GM23338 (cell line): ENCODE measurements at places on chromosomes 11 and 22. TPM values are rescaled to one million over a fixed set of nuclear protein-coding genes. Genes with fewer than 3 reads are reported as not detected.
A peak's percentile ranks its signal among the peaks of the same experiment; 100 is the strongest.

CD151 gene
- 62.9 and 64.4 TPM in 2 replicates for polyA plus RNA-seq

OR51T1 gene
- polyA plus RNA-seq: not detected in 2 replicates

- H3K4me3 ChIP-seq: no peak overlapping the region
- H3K4me1 ChIP-seq: no peaks in the 10 kb centered on the region
- no peaks in the 10 kb centered on the region for H3K36me3 ChIP-seq
- no peak for DNase-seq
These were observed 19.6 kb downstream of the BRD1 start for GRCh38 chr22:49807780-49808708.

DNA sequence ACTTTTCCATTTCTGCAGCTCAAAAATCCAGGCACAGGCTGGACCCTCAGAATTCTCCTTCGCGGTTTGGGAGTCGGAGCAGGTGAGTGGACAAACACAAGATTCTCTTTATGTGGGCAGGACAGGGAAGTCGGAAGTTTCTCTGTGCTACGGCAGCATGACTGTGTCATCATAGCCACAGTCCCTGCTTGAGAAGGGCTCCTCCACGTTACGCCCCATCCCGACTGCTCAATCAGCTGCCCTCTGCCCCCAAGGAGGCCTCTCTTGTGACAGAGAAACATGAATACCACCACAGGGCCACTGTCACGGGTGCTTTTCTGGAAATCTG is 89.0 kb upstream of the SHISAL1 start:
- H3K4me1 ChIP-seq: peaks cover 6% of the 10 kb centered on the region
- no peak overlapping the region for H3K27ac ChIP-seq
- no peak overlapping the region for H3K4me3 ChIP-seq
- no peaks in the 10 kb centered on the region for H3K27me3 ChIP-seq
- DNase-seq: no peak

ZFTA gene
- polyA plus RNA-seq: 8.3 and 8.5 TPM in 2 replicates

DNA sequence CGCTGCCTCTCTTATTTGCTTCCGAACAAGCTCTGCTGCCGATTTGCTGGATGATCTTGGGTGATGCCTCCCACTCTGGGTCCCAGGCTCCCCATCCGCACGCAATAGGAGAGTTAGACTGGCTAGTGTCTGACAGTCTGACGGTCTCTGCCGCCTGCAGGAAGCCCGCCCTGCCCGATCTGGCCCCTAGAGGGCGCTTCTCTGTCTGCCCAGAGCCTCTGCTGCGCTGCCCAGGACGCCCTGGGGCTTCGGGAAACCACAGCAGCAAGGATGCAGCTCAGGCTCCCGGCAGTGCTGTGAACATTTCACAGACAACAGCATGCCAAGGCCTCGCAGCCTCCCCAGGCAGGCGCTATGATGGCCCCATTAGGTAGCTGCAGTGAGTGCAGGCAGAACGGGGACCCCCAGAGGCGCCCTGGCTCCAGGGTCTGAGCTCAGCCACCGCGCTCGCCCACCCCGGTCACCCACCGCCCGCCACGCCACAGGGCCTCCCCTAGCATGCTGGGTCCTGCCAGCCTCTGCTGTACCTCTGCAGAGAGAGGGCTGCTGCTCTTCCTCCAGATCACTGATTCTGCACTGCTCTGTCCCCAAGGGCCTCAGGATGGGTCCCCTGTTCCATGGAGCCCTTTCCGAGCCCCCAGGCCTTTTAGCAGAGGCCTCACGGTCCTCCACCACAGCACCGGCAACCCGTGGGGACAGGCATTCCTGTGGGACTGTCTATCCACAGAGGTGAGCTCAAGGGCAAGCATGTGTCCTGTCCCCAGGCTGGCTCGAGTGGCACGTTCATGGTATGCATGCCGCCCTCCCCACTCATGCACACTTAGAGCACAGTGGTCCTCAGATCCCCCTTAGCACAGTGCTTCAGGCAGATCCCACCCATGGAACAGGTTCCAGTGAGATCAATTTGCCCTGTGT is 4.3 kb upstream of the BAIAP2L2 start:
- H3K4me1 ChIP-seq: peaks cover 8% of the 10 kb centered on the region; the same call in 1 of the 2 replicates
- no peak overlapping the region for H3K4me3 ChIP-seq
- no peak overlapping the region for H3K27ac ChIP-seq
- DNase-seq: peak; percentile 89
- H3K27me3 ChIP-seq: no peaks in the 10 kb centered on the region
- H3K36me3 ChIP-seq: no peaks in the 10 kb centered on the region

MRGPRX4 gene
- not detected in 2 replicates for polyA plus RNA-seq

HOATZ gene
- not detected in 2 replicates for polyA plus RNA-seq

DNA sequence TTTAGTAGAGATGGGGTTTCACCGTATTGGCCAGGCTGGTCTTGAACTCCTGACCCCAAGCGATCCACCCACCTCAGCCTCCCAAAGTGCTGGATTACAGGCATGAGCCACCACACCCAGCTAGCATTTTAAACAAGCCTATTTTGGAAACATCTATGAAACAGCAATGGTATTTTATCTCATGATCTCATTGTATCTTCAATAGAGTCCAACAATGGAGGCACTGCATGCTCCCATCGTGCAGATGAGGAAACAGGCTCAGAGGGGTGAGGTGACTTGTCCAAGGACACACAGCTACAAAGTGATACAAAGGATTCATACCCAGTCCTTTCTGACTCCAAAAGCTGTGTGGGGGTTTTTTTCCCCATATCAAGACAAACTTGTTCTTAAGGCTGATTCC is 39.0 kb upstream of the RTL6 start:
- no peaks in the 10 kb centered on the region for H3K4me1 ChIP-seq
- no peaks in the 10 kb centered on the region for H3K36me3 ChIP-seq
- no peak for DNase-seq
- no peak overlapping the region for H3K4me3 ChIP-seq

DNA sequence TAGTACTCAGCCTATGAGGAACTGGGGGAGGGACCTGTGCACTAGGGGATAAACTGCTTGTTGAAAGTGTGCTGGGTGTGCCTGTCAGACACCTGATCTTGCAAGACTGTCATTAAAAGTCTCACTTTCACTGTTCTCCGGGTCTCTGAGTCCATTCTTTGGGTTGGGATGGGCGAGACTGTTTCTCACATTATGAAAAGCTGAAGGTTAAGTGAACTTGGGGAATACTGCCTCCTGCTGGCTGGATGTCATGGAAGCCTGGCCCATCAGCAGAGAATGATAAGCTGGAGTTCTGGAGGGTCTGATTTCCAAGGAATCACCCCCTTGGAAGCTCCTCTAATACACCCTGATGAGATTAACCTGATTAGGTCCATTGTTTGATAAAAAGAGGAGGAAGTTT is 9.0 kb upstream of the VPREB1 start:
- DNase-seq: peak; percentile 71
- no peaks in the 10 kb centered on the region for H3K36me3 ChIP-seq
- H3K27me3 ChIP-seq: peaks cover 100% of the 10 kb centered on the region
- H3K4me3 ChIP-seq: no peak overlapping the region
